OCI-M1 (cell line): ENCODE measurements at places on chromosomes 6 and 20.

GRCh38 chr6:36330366-36330765 is 6.3 kb downstream of the BNIP5 start:
- no peak for DNase-seq

DNA sequence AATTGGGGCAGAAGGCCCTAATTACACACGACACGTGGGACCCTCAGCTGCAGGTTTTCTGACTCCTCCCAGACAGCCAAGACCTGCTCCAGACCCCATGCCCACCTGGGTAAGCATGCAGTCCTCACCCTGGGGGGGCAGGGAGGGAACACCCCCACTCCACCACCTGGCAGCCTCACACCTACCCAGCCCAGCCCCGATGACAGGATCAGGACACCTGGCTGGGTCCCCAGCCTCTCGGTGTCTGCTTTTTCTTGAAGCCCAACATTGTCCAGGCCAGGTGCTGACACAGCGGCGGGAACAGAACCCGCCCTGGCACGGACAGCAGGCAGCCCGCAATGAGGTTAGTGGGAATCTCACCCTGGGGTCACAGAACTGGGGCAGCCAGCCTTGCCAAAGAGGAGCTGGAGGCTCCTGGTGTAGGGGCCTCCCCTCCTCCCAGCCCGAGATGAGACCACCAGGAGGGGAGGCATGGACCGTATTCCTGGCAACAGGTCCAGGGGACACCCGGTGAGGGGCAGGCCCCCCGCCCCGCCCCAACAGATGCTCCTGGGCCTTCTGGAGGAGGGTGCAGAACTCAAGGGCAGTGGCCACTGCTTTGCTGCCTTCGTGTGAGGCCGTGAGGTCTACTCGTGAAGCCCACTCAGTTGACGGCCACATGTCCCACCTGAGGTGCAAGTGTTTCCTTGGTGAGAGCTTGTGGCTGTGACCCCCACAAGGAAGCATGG is 103.8 kb downstream of the DLL1 start:
- no peak for DNase-seq

- DNase-seq, result no peak
Observed at GRCh38 chr6:36269834-36270705, at the start of gene PNPLA1. Gene PNPLA1, plus strand, starts transcription at chr6:36270060. Its CDS starts 400 bp downstream, at chr6:36270460.

DNA sequence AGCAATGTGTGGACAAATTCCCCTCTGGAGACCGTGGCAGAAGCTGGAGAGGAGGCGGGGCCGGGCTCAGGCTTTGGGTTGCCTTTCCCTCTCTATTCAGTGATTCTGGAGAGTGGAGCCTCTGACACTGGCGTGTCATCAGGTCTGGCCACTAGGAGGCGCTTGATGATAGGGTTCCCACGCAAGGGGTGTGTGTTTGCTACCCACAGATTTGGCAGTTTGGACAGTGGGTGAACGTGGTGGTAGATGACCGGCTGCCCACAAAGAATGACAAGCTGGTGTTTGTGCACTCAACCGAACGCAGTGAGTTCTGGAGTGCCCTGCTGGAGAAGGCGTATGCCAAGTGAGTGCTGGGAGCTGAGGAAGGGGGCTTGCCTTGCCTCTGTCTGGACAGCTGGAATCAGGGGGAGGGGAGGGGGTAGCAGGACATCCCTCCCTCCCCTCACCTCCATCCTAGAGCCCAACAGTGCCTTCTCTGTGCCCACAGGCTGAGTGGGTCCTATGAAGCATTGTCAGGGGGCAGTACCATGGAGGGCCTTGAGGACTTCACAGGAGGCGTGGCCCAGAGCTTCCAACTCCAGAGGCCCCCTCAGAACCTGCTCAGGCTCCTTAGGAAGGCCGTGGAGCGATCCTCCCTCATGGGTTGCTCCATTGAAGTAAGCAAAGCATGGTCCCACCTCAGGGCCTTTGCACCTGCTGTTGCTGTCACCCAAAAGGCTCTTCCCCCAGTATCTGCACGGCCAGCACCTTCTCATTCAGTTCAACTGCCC is 14.3 kb downstream of the CAPN11 start:
- peak; percentile 90 for DNase-seq

- DNase-seq, result no peak
Observed at GRCh38 chr20:35316086-35316485, 23.9 kb upstream of the FAM83C start.

GRCh38 chr20:34525709-34526416 is 9.6 kb downstream of the DYNLRB1 start:
- DNase-seq, result peak; percentile 31

GRCh38 chr6:5191722-5192121 is 69.0 kb downstream of the LYRM4 start:
- DNase-seq, result no peak

DNA sequence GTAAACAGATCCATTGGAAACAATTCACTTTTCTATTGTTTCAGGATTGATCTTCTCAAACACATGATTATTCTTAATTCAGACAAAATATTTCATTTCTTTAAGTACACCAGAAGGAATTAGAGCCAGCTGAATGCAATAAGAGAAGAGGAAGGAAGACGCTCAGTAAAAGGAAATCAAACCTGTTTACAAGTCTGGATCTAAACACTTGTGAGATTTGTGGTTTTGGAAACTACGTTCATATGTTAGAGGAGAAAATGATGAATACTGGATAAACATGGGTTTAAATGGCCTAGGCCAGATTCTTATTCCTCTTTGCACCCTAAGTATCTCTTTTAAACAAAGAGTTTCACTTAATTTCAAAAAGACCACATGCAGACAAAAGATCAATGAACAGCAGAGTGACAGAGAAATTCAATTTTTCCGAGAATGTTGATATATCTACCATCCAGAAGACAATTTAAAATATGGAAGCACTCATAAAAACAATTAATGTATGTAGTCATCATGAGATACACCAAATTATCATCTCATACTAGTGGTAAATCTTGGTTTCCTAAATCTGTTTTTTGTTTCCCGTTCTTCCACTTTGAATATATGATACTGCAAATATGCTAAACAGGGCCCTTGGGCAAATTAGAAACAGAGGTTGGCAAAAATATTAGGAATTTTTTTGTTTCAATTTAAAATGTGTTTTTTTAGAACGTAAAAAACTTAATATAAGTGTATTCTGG is 703.5 kb upstream of the CITED2 start:
- DNase-seq, result no peak

GRCh38 chr6:84182001-84182400 is 45.4 kb downstream of the CEP162 start:
- DNase-seq, result no peak

DNA sequence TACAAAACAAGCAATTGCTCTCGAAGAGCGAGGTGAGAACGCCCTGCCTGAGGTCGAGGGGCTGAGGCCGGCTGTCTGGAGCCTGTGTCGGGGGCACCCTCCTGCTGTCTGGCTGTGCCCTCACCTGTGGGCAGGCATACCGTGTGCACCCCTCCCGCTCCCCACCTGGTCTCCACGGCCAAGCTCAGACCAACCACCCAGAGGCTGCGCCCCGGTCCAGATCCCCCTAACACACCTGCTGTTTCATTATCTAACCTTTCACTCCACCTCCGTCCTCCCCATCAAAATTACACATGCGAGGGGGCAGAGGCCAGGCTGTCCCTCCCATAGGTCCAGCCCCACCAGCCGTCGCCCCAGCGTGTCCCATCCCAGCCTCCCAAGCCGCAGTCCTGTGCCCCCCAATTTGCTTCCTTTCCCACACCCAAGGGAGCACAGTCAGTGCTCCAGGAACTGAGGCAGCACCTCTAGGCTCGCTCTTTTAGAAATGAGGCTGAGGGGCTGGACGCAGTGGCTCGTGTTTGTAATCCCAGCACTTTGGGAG is 35.2 kb downstream of the NTSR1 start:
- DNase-seq, result no peak

DNA sequence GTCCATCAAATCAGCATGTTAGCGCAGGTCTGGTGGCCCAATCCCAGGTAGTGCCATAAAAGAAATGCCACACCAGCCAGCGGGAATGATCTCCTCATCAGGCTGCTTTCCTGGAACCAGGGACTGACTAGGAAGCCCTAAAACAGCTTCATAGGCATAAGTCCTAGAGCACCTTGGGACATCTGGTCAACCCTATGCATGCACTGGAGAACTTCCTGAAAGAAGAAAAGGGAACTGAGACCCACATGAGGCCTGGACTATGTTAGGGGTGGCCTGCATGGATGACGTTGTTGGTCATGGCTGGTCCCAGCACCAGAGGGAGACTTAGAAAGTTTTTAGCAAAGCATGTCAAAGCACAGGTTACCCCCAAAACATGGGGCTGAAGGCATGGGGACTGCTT is 7.6 kb upstream of the KCNK16 start:
- DNase-seq, result peak; percentile 22

GRCh38 chr6:157455731-157456523 is 74.9 kb downstream of the ZDHHC14 start:
- DNase-seq, result no peak

DNA sequence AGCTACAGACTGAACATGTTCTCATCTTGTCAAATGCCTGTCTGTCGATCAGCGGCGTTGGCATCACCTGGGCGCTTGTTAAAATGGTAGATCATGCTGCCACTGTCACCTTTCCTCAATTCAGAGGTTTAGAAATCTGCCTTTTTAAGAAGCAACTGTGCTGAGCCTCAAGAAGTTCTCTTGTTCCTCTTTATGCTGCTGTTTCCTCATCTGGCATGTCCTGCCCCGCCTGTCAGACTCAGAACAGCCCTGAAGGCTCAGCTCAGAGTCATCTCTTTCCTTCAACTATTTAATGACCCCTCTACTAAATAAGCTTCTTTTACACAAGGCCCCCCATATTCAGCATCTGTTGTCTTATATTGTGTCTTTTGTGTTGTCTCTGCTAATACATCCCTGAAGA is 368.2 kb downstream of the EPM2A start:
- peak; percentile 9 for DNase-seq

- no peak for DNase-seq
Observed at GRCh38 chr20:50325651-50326050, 135.0 kb downstream of the CEBPB start.

- no peak for DNase-seq
Observed at GRCh38 chr6:110285306-110286060, 72.7 kb downstream of the METTL24 start.

GRCh38 chr6:142827991-142828390 is 117.0 kb downstream of the HIVEP2 start:
- no peak for DNase-seq

- no peak for DNase-seq
Observed at GRCh38 chr6:53257533-53257932, 91.2 kb downstream of the ELOVL5 start.

- no peak for DNase-seq
Observed at GRCh38 chr20:59151820-59152219, 11.8 kb upstream of the ZNF831 start.

- peak; percentile 92 for DNase-seq
Observed at GRCh38 chr20:32285621-32286371, 8.3 kb downstream of the KIF3B start.

- no peak for DNase-seq
Observed at GRCh38 chr20:2984956-2985661, 58.3 kb upstream of the GNRH2 start.

- DNase-seq, result no peak
Observed at GRCh38 chr20:6595704-6596103, 171.8 kb upstream of the BMP2 start.
